Activated CD8-positive, alpha-beta T cell treated with anti-CD3 and anti-CD28 coated beads, Interleukin-2, amount 10 ng/mL, durations not matched to agents 7 days and 5 days (primary cell): ENCODE measurements at places on chromosomes 3 and 15. TPM values are rescaled to one million over a fixed set of nuclear protein-coding genes. Genes with fewer than 3 reads are reported as not detected.
A peak's percentile ranks its signal among the peaks of the same experiment; 100 is the strongest.

DNA sequence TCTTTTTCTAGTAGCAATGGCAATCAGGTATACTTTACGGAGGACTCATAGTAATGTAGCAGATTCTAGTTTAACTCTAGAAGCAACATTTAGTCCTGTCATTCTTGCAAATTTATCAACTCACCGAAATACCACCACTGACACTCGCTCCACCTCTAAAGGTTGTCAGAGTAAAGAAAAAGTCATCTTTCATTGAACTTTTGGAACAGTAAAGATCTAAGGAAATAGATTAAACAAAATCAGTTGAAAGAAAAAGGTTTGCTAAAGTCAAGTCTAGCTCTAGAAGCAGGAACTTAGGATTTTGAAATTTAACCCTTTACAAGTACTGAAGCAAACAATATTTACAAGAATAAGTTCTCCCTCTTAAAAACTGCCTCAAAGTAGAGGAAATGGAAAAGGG, 8.7 kb downstream of the ATP8B4 start:
- H3K4me1 ChIP-seq = peaks cover 87% of the 10 kb centered on the region
- peaks cover 43% of the 10 kb centered on the region for H3K36me3 ChIP-seq
- no peaks in the 10 kb centered on the region for H3K27me3 ChIP-seq

- peak overlapping the region; percentile 55 for H3K27ac ChIP-seq
- peaks cover 37% of the 10 kb centered on the region for H3K4me1 ChIP-seq
- peaks cover 47% of the 10 kb centered on the region for H3K36me3 ChIP-seq
- no peak overlapping the region for H3K4me3 ChIP-seq
These were observed 7.4 kb downstream of the ZNF589 start for GRCh38 chr3:48248095-48248850.

DNA sequence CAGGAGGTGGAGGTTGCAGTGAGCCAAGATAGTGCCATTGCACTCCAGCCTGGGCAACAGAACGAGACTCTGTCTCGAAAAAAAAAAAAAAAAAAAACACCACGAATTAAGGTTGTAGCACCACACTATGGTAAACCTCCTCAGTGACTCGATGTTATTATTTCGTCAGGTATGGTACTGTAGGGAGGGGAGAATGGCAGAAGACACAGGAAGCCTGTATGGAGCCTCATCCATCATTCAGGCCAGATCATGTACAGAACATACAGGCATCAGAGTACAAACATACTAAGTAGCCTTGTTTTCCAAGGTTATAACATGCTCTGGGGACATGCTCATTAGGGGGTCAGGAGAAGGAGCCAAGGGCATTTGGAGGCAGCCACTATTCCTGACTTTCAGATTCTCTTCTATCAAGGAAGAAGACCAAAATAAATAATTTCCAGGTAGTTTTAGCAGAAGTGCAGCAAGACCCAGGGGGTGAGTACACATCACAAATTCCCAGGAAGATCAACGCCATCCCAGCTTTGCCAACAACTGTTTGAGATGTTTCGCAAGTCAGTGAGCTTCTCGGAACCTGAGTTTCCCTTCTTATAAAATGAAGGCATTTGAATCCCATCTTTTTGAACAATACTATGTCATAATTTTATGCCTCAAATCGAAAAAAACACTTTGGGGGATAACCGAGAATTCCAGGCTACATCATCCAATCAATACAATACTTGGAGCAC, 79.8 kb downstream of the FOXP1 start:
- peaks cover 32% of the 10 kb centered on the region for H3K4me1 ChIP-seq
- no peaks in the 10 kb centered on the region for H3K27me3 ChIP-seq
- H3K27ac ChIP-seq = no peak overlapping the region
- DNase-seq = no peak
- H3K36me3 ChIP-seq = peaks cover 5% of the 10 kb centered on the region
- H3K4me3 ChIP-seq = no peak overlapping the region

- no peak overlapping the region for H3K27ac ChIP-seq
- peaks cover 24% of the 10 kb centered on the region for H3K4me1 ChIP-seq
- no peak overlapping the region for H3K4me3 ChIP-seq
- H3K27me3 ChIP-seq = no peaks in the 10 kb centered on the region
- H3K36me3 ChIP-seq = peaks cover 49% of the 10 kb centered on the region
These were observed 5.5 kb downstream of the ATOSA start for GRCh38 chr15:52673734-52674133.

DNA sequence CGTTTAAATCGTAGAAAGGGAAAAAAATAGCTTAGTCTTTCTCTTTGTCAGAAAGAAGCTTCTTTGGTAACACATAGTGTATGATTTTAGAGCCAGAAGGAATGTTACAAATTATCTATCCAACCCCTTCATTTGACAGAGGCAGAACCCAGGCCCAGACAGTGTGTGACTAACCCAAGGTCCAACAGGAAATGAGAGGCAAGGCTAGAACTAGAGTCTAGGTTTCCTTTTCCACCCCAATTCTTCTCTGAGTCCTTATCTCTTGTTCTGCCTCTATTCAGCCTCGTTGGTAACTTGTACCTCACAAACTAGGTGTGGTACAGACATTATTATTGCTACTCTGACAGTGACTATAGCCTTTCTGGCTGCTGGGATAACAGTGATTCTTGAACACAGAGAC, 39.3 kb downstream of the QTRT2 start:
- H3K4me3 ChIP-seq = no peak overlapping the region
- peaks cover 26% of the 10 kb centered on the region for H3K27me3 ChIP-seq
- DNase-seq = no peak
- H3K4me1 ChIP-seq = no peaks in the 10 kb centered on the region
- H3K27ac ChIP-seq = no peak overlapping the region

Gene GPR27
- 0.40 TPM for total RNA-seq

- peaks cover 62% of the 10 kb centered on the region for H3K36me3 ChIP-seq
- no peaks in the 10 kb centered on the region for H3K27me3 ChIP-seq
- H3K4me1 ChIP-seq = peaks cover 34% of the 10 kb centered on the region
These were observed 856 bp downstream of the ABCF3 start for GRCh38 chr3:184186902-184187207.
